Adipocyte (in vitro differentiated cells): ENCODE measurements at places on chromosomes 3 and 15.
A peak's percentile ranks its signal among the peaks of the same experiment; 100 is the strongest.

DNA sequence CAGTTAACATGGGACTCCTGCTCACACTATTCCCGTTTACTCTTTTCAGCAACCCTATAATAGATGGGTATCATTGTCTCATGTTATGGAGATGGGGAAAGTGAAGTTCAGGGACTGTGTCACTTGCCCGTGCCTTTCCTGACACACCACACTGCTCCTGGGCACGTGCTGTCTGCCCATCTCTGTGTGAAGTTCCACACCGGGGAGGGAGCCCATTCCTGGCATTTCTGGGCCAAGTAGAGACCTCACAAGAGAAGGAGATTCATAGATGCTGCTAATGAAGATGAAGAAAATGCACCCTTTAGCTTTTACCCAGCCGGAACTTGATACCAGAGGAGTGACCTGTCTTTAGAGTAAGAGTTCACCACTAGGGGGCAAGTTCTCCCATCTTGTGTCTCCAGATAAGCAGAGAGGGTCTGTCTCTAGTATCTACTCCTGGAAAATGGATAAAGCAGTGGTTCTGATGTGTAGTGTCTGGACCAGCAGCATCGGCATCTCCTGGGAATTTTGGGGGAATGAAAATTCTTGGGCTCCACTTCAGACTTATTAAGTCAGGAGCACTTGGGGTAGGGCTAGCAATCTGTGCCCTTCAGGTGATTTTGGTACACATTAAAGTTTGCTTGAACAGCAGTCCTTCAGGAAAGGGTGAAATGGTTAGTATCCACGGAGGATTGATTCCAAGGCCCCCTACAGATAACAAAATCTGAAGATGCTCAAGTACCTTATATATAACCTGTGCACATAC is 2.0 kb upstream of the TOPBP1 start:
- DNase-seq: peak; percentile 76

GRCh38 chr3:115836944-115837343 is 213.6 kb downstream of the GAP43 start:
- peak; percentile 61 for DNase-seq

DNA sequence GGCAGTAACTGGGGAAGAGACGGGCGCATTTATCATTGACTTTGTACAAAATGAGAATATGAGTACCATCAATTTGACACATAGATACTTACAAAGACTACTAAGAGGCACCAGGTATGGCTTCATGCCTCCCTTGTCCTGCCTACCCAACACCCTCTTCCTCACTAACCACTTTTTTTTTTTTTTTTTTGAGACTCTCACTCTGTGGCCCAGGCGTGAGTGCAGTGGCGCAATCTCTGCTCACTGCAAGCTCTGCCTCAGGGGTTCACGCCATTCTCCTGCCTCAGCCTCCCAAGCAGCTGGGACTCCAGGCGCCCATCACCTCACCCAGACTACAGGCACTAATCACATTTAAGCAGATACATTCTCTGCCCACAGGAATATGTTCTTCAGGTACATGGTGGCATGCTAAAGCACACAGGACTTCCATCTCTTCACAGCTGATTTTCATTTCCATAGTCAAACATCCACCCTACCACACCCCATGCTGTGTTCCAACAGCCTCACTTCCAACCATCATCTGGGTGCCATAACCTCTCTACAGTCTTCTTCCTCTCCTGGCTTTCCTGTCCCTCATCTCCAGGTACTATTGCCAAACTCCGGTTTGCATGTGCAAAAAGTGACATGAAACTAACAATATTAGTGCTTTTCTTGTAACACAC is 41.7 kb downstream of the RAB27A start:
- no peak for DNase-seq

GRCh38 chr3:10262027-10262426 is 13.8 kb downstream of the TATDN2 start:
- no peak for DNase-seq

DNA sequence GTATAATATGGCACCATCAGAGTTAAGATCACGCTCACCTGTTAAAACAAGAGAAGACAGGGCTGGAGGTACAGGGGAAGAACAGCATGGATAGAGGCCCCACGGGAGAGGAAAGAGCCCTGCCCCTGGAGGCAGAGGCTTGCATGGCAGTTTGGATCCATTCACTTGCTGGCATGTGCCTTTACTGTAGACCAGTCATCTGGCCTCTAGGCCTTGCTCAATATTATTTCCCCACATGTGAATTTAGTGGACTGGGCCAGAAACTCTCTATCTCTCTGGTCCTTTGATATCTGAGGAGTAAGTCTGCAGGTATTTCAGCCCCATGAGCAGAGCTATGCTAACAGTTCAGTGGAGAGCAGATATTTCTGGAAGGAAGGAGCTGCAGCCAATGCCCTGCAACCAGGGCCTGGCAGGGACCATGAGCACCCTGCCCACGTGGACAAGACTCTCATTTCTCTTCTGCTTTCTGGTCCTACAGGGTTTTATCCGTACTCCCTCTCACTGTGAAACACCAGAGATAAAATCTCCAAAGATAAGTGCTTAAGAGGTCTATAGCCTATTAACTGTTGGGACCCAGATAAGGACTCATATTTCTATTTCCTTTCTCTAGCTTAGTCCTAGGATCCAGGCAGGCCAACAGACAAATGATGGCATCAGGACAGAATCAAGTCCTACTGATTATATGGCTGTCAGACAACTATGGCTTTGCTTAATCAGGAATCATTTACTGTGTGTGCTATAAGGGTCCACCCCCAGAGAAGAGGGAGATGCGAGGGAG is 65.0 kb downstream of the CLDN11 start:
- DNase-seq: no peak

DNA sequence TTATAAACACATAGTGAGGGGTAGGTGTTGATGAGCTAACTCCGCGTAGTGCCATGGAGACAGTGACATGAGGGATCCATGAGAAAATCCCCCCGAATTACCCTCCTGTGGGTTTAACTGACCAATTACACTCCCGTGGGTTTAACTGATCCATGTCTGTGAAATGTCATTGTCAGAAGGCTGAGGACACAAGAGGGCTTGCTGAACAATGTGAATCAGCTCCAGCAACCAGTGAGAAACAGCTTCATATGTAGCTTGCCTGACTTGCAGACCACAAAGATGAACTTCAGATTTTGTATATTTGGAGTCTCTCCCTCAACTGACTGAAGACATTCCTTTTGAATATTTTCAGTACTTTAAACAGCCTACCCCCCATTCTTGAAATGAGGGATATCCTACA is 144.9 kb downstream of the FBN1 start:
- DNase-seq: peak; percentile 54

- DNase-seq: no peak
Measured at GRCh38 chr3:134001251-134001650, 28.5 kb downstream of the SLCO2A1 start.

DNA sequence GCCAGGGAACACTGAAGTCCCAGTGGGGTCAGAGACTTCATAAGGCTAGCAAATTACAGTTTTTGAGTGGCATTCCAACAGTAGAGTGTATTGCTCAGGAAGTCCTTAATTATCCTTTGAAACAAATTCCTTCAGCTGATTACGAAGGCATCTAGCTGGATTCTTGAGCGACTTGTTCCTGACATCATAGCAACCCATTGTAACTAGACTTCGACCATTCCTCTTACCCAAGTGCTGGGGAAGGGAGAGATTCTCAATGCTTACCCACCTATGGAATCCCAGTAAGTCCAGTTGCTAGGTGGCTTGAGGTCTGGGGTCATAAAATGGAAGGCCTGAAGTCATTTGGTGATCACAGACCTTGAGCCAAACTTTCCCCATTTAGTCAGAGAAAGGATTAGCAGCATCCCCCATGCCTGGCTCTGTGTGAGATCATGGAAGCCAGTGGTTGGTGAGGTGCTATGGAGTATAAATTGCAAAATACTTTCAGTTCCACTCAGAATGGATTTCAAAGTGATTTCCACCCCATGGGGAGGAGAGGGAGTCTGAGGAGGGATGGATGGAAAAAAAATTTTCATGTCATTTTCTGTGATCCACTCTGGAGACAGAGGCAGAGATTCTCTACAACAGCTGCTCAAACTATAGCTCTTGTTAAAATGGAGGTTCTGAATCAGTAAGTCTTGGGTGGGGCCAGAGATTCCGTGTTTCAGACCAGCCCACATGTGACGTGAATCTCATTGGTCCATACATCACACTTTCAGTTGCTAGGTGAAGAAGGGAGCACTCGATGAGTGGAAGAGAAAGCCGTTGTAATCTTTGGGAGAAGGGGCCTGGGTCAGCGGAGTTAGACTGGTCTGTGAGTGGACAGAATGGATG is 45.7 kb downstream of the CD86 start:
- no peak for DNase-seq

GRCh38 chr3:103393395-103394186 is 958.8 kb downstream of the ZPLD1 start:
- DNase-seq: peak; percentile 42

- peak; percentile 83 for DNase-seq
Measured at GRCh38 chr15:55916666-55917409, 76.6 kb downstream of the NEDD4 start.

DNA sequence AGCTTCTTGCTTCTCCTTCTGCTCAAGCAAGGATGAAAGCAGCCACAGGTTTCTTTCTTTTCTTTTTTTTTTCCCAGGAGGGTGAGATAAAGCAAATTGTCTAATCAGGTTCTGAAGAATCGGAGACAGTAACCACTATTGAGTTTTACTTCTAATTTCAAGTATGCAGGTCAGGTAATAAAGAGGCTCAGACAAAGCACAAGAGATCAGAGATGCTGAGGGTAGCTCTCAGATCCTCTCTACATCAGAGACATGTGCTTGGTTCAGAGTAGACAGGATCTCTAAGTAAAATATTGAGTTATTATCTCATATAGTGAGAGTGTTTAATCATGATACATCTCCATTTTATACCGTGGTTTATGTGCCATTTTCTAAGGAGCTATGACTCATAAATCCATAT is 168.5 kb downstream of the NFKBIZ start:
- DNase-seq: no peak

DNA sequence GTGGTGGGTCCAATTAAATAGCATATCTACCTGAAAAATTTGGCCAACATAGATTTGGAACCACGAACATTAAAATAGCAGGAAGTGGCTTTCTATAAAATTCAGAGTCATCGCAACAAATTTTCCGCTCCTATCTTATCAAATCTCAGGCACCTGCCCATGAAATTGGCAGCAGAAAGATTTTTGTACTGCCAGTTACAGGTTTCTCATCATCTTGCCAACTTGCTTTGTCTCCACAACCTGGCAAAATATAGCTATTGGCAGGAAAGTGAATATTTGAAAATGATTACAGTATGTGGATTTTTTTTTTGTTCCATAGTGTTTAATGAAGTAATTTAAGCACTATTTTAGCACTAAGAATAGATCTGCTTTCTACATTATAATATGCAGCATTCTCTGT is 161.6 kb upstream of the LRRC3B start:
- DNase-seq: no peak

- no peak for DNase-seq
Measured at GRCh38 chr15:60531801-60532200, 52.9 kb upstream of the ICE2 start.

DNA sequence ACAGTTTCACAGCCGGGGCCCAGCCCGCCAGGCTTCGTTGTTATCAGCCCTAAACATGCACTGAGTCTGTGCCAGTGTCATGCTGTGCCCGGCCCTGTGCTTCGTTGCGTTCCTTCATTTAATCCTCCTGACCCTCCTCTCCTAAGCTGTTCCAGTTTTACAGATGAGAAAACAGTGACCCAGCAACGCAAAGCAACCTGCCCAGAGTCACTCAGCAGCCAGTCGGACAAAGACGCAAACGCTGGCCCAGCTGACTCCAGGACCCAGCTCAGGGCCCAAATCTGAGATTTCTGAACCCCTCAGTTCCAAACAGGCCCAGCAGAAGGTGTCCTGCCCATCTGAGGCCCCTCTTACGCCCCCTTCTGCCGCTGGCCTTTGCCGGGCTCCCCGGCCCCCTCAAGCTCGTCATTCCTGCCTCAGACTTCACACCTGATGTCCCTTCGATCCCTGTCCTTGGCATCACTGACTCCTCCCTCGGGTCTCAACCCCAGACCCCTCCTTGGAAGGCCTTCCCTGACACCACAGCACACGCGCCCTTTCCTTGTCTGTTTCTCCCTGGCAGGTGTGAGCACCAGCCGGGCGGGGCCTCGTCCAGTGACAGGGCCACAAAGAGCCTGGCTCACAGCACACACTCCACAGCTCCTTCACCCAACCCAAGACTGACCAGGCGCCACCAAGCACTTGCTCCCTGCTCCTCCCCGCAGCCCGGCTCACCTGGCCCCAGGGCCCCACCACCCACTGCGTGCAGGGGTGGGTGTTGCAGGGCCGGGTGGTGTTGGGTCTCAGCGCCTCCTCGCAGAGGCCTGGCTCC is 48.1 kb downstream of the ADAMTS7 start:
- DNase-seq: no peak

DNA sequence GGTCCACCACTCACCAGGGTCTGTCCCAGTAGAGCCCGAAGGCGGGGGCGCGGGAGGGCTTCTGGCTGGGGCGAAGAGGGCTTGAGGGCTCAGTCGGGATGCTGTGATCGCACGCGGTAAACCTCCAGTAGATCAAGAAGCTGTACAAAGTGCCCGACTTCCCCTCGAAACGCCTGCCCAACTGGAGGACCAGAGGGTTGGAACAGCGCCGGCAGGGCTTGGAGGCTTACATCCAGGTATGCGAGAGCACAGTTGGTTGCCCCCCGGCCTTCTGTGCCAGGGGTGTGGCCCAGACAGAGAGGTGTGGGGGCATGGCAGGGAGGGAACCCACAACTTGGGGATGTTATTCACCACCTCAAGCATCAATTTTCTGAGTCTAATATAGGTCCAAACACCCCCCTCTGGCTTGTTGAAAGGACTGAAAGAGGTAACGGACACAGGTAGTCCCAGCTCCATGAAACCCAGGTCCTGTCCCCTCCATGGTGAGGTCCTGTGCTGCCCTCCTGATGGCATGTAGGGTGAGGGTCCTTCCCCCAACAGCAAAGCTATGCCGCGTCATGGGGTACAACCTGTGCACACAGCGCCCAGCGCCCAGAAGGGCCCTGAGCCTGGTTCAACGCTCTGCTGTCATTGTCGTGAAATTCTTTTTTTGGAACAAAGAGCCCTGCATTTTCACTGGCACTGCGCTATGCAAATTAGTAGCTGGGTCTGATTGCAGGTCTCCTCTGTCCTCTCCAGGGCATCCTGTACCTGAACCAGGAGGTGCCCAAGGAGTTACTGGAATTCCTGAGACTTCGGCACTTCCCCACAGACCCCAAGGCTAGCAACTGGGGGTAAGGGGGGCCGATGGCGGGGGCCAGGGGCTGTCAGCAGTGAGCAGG is 1.2 kb downstream of the SNX22 start:
- peak; percentile 8 for DNase-seq

- DNase-seq: peak; percentile 68
Measured at GRCh38 chr15:56964182-56964581, 45.7 kb downstream of the TCF12 start.

DNA sequence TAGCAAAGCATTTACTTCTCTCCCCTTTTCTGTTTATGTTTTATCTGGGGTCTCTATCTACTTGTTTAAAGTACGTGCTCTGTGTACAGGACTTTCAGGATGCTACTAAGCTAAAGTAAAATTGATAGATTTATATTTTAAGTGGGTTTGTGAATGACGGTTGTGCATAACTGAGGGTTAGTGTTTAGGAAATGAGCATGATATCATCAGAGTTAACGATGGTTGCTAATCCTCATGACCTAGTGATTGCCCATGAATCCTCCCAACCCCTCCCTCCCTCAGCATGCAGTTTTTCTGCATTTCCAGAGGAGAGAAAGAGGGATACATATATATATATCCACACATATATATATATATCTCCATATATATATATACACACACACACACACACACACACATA is 957.2 kb downstream of the TUSC7 start:
- no peak for DNase-seq
